ENCODE measurements at places on chromosomes 7 and 10.

GRCh38 chr7:732094-732541, 5.0 kb upstream of the PRKAR1B start:
- no peak for DNase-seq

- peak; percentile 44 for DNase-seq
Measured at GRCh38 chr10:42950606-42951485, 126.0 kb upstream of the RET start.

- peak; percentile 31 for DNase-seq
Measured at GRCh38 chr10:131810805-131811629, 89.8 kb upstream of the PPP2R2D start.

- DNase-seq, result no peak
Measured at GRCh38 chr7:117112640-117113039, 159.3 kb downstream of the ST7 start.

DNA sequence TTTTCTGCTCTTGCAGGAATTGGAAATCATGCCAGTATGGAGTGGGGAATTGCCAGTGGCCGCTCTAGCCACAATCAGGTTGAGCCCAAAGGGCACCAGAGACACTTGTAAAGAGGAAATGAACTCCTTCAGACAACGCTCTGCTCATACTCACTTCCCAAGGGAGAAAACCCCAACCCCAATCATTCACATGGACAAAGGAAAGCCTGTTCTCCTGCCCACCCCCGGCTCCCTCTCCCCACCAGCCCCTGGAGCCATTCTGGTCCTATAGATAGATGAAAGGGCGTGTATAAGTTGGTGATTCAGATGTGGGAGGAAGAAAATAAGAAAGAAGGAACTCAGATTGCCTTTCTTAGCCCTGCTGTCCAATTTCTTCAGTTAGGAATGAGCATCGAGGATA, 57.4 kb downstream of the GFRA1 start:
- DNase-seq, result no peak

GRCh38 chr10:65864529-65864928, 1061.3 kb upstream of the LRRTM3 start:
- no peak for DNase-seq

DNA sequence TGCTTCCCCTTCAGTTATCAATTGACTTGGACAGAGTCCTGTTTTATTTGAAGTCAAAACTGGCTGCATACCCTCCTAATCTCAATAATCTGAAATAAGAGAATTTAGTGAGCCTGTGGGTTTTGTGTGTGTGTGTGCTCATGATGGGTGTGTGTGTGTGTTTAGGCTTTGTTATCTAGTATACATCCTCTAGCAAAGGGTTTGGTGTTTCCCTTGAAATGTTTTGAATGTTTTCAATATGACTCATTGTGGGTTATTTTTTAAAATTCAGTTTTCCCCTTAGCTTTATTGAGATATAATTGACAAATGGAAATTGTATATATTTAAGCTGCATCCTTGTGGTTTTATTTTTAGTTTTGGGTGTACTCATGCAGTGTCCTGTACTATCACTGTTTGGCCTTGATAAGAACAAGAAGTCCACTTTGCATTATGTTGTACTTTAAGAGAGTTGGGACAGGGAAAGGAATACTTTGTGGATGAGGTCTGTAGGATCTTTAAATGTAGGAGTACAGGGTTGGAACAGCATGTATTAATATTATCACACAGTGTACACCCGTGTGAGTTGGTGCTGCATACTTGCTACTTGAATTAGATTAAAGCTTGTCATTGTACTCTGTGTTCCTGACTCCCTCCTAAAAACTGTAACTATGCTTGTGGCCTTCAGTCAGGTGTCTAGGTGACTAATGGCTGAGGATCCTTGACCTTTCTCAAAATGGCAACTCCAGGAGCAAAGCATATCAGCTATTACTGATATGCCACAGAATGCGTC, 58.3 kb downstream of the VCL start:
- DNase-seq, result no peak

- no peak for DNase-seq
Measured at GRCh38 chr10:94428766-94429707, 26.7 kb downstream of the TBC1D12 start.

GRCh38 chr10:63763744-63764143, 242.5 kb downstream of the REEP3 start:
- no peak for DNase-seq

DNA sequence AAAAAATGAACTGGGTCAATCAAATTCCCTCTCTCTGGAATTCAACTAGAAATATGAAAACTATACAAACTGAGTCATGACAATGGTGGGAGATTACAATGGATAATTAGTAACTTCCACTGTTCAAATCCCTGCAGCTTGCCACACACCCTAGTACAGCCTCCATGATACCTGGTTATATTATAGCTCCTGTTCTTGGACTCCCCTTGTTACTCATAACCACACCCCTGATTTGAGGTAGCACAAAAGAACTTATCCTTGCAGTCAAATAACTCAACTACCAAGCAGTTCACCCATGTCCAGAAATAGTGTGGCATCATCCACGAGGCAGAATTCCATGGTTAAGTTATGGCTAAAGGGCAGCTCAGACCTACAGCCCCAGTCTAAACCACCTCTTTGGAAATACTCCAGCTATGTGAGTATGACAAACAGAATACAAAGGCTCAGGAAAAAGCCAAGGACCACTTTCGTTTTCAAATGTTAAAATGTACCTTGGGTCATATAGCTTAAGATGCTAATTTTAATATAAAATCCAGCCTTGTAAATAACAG, 164.7 kb downstream of the CPEB3 start:
- DNase-seq, result no peak

DNA sequence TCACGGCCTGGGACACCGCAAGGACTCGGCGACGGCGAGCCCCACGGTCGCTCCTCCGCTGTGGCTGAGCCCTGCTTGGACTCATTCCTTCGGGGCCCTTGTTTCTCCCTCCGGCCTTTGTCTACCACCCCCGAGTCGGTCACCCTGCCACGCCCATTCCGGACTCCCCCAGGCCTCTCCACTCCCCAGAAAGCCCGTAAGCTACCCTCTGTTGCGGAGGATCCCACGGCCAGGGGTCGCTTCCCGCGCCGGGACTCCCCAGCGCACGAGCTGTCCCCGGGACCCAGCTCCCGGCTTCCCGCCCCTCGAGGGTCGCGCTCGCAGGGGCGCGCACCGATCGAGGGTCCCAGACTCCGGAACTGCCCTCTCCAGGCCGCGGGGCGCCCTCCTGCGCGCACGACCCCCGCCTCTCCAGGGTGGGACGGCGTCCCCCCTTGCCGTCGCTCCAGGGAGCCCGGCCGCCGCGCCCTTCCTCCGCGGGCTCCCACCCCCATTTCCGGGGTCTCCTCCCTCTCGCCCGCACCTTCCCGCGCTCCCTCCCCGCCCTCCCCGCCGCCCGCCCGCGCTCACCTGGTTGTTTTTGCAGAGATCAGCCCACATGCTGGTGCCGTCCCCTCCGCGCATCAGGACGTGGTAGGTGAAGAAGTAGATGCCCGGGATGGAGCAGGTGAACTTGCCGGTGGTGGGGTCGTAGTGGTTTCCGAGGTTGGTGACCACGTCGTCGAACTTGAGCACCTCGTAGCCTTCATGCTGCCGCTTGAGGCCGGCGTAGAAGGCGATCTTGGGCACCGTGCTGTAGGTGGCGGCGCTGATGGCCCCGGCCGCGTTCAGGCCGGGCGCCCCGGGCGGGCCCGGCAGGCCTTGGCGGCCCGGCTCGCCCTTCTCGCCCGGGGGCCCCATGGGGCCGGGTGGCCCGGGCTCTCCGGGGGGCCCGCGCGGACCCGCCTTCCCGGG, 1.5 kb downstream of the C1QL3 start:
- DNase-seq, result no peak

DNA sequence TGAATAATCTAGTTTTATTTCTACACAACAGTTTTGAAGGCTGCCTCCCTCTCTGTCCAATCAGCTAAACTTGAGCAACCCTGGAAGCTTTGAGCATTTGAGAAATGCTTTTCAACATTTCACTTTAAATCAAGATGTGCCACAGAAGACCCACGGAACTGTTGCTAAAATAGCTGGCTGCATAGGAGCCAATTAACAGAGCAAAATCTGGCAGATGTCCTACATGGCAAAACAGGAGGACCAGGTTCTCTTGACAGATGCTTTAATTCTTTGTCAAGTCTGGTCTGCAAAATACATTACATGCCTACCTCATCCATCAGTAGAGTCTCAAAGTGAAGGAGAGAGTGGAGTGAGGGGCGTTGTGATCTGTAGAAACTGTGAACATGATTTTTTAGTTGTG, 185.9 kb downstream of the DPY19L1 start:
- DNase-seq, result no peak

- no peak for DNase-seq
Measured at GRCh38 chr10:111130471-111130870, 53.6 kb downstream of the ADRA2A start.

GRCh38 chr10:113159563-113159962, 209.5 kb downstream of the TCF7L2 start:
- DNase-seq, result no peak

DNA sequence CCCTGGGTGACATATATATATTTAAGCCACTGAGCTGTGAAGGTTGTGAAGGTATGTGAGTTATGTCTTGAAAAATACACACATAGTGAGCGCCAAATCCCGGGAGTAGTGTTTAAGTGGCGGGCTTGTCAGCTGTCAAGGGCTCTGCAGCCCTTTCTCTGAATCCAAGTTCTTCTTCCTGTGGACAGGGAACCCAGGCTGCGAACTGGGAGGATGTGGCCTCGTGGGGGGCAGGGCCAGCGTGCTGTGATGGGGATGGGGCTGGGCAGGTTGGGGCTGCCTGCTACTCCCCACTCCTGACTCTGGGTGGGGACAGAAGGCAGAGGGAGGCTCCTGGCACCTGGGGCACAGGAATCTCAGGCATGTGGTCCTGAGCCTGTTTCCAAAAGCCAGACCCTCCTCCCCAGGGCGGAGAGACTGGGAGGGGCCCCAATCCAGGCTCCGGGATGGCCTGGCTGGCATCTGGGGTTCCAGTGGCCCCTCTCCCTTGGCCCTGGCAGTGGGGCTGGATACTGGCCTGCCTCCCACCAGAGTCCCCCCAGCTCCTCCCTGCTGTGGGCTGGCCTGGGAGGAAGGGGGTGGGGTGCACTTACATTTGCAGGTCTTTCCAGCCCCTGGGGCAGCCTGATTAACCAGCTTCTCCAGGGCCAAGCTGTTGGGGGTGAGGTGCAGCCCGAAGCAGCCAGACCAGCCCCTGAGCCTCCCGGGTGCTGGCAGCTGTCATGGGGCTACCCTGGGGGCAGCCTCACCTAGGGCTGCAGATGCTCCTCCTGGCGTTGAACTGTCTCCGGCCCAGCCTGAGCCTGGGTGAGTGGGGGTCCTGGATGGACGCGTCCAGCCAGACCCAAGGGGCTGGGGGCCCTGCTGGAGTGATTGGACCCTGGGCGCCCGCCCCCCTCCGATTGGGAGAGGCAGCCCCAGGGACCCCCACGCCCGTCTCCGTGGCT, at the start of gene UPK3B:
TSS of gene UPK3B (plus strand) at position 622 of the 947 bp plus-strand sequence. CDS start at position 723, 101 bp downstream.
- DNase-seq, result peak; percentile 83

DNA sequence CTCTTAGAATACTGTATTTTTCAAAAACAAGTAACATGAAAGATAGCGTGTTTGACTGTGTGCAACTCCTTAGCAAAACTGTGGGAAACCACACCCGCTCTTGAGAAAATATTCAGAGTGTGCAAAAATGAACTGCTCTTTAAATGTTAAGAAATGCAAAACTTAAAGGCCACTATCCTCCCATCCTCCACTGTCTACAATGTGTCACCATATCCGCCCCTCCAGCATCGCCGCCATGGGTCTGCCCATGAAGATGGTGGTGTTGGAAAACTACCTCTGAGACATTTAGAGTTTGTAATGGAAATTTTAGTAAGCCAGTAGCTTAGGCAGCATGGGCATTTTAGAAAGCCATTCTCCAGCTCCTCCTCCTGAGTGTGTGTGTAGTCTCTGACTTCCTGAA, 20.1 kb upstream of the NMT2 start:
- no peak for DNase-seq

DNA sequence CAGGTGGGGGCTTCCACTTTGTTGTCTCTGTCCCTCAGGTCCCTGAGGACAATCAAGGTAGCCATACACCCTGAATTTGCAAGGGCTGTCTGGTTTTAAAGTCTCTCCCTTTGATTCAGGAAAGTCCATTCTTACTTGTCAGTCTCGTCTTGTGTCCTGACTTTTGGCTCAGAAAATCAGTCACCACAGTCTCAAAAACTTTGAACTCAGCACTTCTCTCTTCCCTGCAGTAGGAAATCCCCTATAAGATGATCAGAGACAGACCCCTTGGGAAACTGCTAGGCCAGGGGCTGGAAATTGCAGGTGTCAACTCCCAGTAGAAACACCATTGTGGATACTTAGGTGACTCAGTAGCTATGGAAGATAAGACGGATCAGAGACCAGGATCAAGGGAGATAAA, 73.1 kb downstream of the CDC123 start:
- no peak for DNase-seq

DNA sequence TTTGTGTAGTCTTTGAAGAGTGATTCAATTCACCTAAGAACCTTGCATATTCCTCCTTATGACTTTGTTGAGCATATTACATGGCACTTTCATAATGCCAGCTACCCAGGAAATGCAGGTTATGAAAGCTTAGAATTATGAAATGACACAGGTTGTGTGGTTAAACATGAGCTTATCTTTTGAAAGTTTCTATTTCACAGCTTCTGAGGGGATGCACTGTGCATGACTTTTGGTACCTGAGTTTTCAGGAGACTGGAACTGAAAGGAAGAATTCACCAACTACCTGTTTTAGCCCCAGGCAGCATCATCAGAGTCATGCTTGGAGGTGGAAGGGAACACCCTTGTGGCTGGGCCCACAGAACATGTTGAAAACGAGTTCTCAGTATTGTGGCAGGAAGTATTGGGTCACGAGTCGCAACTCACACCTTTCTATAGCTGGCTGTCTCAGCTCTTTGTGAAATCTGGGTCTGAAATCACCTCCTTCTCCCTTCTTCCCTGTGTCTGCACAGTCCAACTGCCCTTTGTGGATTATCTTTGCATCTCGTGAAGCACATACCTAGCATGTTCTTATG, 228.2 kb downstream of the PTEN start:
- no peak for DNase-seq

DNA sequence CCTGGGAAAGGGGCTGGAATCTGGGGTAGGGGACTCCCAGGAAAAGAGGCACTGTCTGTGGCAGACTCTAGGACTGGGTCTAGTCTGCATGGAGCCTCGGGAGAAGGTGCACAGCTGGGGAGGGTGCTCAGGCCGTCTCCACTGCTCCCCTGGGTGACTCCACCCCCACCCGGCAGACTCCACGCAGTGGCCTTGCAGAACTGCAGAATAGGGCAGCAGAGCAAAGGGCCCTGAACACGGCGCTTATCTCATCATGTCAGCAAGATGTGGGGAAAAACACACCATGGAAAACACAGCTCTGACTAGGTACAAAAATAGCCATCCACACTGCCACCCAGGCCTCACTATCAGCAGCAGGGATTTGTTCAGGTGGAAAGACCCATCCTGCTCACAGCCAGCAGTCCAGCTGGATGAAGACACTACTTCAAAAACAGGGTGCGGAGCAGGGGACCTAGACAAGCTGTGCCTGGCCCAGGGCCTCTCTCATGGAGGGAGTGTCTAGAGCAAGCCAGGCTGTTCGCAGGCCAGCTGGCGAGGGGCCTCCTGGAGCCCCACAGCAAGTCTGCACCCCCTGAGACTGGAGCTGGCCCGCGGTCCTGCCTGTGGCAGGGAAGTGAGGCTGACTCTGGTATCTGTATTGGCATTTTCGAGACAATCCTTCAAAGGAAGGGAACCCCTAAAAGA, 11.7 kb downstream of the MAT1A start:
- DNase-seq, result no peak

All from H1 (cell line).